Epithelial cell of esophagus (primary cell): ENCODE measurements at places on chromosomes 4 and X.
A peak's percentile ranks its signal among the peaks of the same experiment; 100 is the strongest.

GRCh38 chrX:48813644-48814043 is 11.8 kb downstream of the HDAC6 start:
- DNase-seq: no peak

- DNase-seq: no peak
Observed at GRCh38 chr4:139596684-139597279, 40.8 kb upstream of the SETD7 start.

GRCh38 chr4:32697281-32697814 is 1977.2 kb downstream of the PCDH7 start:
- peak; percentile 72 for DNase-seq

GRCh38 chr4:98963538-98964433 is 31.7 kb upstream of the METAP1 start:
- DNase-seq: peak; percentile 88

- DNase-seq: no peak
Observed at GRCh38 chr4:150648123-150648522, 66.2 kb downstream of the MAB21L2 start.

DNA sequence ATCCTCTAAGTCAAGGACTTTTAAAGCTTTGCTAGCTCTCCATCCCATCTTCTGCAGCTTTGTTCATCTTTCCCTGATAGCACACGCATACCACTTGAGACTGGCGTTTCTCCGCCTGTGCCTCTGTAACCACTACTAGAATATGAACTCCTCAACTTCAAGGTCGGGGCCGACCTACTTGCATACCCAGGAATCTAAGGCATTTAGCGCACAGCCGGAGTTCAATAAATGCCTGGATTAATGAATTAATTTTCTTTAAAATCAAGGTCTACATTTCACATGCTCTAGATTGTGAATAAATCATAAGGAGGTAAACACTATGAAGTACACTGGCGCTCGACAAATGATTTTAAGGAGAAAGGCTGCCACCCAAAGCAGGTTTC is 89.3 kb downstream of the HNRNPD start:
- DNase-seq: no peak

DNA sequence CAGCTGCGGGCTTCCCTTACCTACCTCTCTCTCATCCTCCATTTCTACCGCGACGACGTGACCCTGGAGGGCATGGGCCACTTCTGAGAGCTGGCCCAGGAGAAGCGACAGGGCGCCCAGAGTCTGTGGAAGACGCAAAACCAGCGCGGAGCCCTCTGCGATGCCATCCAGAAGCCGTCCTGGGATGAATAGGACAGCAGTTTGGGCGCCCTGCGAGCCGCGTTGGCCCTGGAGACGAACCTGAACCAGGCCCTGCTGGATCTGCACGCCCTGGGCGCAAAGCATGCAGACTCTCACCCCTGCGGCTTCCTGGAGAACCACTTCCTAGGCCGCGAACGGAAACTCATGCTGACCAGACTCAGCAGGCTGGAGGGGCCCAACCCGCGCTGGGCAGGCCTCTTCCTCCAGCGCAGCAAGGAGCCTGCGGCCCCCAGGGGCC is 52.7 kb upstream of the TMPRSS11F start:
- no peak for DNase-seq

DNA sequence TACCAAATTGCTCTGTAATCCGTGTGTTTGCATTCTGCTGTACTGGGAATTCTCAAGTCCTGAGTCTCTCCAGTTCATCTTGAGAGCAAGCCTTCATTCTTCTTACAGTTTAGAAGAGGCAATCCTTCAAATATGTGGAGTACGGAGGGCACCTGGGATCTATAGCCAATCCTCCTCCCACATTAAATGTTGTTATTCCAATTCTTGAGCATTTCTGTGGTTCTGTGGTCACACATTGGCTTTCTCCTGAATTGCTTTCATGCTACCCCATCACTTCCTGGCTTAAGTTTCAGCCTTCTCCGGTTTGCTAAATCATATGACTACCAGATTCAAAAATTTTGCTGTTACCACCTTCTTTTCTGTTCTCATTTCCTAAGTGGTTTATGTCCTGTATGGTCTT is 611.1 kb downstream of the PCDH19 start:
- no peak for DNase-seq

- DNase-seq: peak; percentile 52
Observed at GRCh38 chrX:132488180-132488705, 595 bp downstream of the MBNL3 start.

- DNase-seq: peak; percentile 2
Observed at GRCh38 chr4:110472583-110473329, 3.2 kb upstream of the ENPEP start.

- DNase-seq: no peak
Observed at GRCh38 chrX:71565474-71566041, 12.7 kb upstream of the GCNA start.

GRCh38 chr4:61251129-61251528 is 51.0 kb downstream of the ADGRL3 start:
- no peak for DNase-seq

- DNase-seq: no peak
Observed at GRCh38 chr4:163485589-163485988, 8.9 kb upstream of the TMA16 start.

GRCh38 chrX:135951291-135951690 is 22.5 kb downstream of the MMGT1 start:
- DNase-seq: no peak

- no peak for DNase-seq
Observed at GRCh38 chr4:46667790-46668189, 241.3 kb downstream of the COX7B2 start.

DNA sequence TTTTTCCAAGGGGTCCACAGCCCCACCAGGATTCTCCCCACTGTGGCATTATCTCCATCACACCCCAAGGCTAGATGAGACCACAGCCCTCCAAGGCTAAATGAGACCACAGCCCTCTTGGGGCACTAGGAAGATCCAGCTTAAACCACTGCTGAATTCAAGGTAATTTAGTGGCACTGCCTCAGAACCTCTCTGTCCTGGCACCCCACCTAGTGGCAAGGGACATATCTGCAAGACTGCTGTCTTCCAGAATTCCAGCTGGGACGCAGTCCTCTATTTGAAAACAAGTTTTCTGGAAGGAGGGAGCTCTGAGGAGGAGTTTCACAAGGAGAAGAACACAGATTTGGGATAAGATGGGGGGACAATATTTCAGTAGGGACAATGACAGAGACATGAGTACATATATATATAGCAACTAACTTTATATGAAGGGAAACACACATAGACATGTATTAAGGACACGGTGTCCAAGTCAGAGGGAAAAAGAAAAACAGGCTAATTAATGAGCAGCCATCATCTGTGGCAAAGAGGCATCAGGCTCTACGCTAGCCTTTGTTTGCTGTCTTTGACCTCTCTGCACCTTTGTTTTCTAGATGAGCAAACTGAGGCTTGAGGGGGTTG is 9.3 kb downstream of the CETN2 start:
- DNase-seq: peak; percentile 54

GRCh38 chr4:113331811-113332210 is 282.4 kb downstream of the ANK2 start:
- no peak for DNase-seq
